ENCODE measurements at places on chromosomes 2 and 18. TPM values are rescaled to one million over a fixed set of nuclear protein-coding genes. Genes with fewer than 3 reads are reported as not detected.

Gene GKN1
- not detected for total RNA-seq

GRCh38 chr18:7482342-7482741, 84.8 kb upstream of the PTPRM start:
- no peak for DNase-seq

DNA sequence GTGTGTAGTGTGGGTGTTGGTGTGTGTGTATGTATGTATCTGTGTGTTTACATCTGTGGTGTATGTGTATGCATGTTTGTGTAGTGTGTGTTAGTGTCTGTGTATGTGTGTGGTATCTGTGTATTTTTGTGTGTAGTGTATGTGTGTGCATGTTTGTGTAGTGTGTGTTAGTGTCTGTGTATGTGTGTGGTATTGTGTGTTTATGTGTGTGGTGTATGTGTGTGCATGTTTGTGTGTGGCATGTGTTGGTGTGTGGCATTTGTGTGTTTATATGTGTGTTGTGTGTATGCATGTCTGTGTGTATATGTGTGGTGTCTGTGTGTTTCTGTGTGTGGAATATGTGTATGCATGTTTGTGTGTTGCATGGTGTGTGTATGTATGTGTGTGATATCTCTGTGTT, 96.4 kb downstream of the CMPK2 start:
- DNase-seq: no peak

Gene SEC11C
- 39.9 TPM for total RNA-seq

Gene PIEZO2
- 5.3 TPM for total RNA-seq

Gene IGFBP5
- 422 TPM for total RNA-seq

- DNase-seq: no peak
These were observed 92.4 kb upstream of the LCLAT1 start for GRCh38 chr2:30354621-30355020.

DNA sequence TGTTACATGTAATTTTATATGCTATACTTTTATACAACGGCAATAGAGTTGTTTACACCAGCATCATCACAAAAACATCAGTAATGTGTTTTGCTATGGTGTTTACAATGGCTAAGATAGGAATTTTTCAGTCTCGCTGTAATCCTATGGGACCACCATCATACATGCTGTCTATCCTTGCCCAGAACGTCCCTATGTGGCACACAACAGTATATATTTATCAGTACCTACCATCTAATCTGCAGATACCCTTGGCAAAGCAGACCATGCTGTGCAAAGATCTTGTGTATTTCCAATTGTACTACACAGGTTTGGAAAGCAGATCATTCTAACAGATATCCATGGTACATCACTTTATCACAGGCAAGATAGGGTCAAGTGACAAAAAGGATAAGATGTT, 15.3 kb downstream of the RPL31 start:
- no peak for DNase-seq

DNA sequence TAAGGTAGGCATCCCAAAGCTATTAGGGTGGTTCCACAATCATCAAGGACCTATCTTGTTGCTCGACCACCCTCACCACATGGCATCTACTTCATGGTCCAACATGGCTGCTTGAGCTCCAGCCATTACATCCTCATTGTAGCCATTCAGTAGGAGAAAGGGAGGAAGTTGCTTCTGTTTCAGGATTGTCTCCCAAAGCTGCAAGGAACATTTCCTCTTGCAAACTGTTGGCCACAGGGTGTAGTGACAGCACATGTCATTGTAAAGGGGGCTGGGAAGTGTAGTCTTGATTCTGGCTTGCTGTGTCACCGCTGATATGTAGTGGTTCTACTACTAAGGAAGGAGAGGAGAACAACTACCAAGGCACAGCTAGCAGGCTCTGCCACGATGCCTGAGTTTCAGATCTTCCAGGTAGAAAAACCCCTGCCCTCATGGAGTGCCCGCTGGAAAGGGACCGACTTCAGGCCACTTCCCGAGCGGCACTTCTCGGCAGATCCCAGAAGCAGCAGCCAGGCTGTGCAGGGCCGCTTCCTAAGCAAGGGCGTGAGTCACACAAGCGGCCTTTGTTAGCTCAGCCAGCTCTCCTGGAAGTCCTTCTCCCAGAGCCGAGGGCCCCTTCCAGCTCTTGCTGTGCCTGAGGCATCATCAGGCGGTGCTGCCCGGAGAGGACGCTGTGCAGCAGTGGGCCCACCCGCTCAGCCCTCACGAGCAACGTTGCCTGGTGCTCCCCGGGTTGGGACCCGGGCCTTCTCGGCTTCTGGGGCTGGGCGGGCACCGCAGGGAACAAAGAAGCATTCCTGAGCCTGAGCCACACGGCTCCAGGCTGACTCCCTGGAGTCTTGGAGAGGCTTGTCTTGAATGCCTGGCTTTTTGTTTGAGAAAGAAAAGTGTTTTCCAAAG, 58.2 kb downstream of the HS6ST1 start:
- DNase-seq: peak; percentile 92

GRCh38 chr2:100196786-100197494, 54.5 kb upstream of the AFF3 start:
- DNase-seq: peak; percentile 38

DNA sequence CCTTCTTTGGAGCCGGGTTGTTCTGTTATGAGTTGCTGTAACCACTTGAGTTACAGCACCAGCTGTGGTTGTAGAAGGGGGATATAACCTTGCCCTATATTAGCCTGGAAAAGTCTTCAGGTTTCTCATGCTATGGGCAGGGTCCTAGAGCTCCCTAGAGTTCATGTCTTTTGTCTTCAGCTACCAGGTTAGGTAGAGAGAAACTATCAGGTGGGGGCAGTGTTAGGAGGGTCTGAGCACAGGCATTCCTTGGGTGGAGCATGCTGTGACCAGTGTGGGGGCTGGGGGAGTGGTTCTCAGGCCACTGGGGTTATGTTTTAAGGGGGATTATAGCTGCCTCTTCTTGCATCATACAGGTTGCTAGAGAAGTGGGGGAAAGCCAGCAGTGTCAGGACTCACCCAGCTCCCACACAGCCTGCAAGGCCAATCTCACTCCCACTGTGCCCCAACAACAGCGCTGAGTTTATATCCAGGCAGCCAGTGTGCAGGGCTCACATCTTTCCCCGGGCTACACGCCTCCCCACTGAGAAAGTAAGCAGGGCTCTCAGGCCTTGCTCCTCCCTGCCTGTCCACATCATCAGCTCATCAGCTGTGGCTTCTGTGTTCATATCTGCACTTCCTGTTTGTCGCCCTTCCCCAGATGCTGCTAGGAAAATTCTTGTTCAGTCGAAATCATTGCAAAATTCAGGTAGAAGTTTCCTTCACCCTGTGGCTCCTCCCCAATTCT, 133.8 kb upstream of the NRXN1 start:
- no peak for DNase-seq

GRCh38 chr18:71808616-71809015, 735.5 kb downstream of the CBLN2 start:
- DNase-seq: no peak

Gene HIBCH
- 16.3 TPM for total RNA-seq

DNA sequence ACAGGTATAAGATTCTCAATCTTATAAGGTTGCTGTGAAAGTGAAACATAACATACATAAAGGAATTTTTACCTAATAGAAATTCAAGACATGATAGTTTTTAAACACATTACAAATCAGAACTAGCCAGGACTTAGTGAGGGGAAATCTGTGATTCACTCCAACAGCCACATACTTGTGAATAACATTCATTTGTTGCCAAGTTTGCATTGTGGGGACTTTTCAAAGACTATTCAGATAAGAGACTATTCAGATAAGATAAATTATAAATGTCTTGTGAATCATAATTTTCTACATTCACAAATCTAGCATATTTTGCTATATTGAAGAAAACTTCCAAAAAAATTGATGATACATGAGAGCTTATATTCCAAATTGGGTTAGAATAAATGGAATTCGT, 345.3 kb upstream of the CDH20 start:
- peak; percentile 84 for DNase-seq

- DNase-seq: peak; percentile 10
These were observed 247.0 kb downstream of the KCNH7 start for GRCh38 chr2:162591403-162592083.

- no peak for DNase-seq
These were observed 137.7 kb downstream of the CD8B2 start for GRCh38 chr2:106624787-106625380.

Measured in astrocyte (in vitro differentiated cells and primary cell).